Activated naive CD8-positive, alpha-beta T cell treated with anti-CD3 and anti-CD28 coated beads, Interleukin-2, amount 50 U/mL, for 16 hours (primary cell): ENCODE measurements at places on chromosomes 1 and 21.
A peak's percentile ranks its signal among the peaks of the same experiment; 100 is the strongest.

GRCh38 chr1:65259816-65260215 is 49.5 kb upstream of the DNAJC6 start:
- DNase-seq = no peak

DNA sequence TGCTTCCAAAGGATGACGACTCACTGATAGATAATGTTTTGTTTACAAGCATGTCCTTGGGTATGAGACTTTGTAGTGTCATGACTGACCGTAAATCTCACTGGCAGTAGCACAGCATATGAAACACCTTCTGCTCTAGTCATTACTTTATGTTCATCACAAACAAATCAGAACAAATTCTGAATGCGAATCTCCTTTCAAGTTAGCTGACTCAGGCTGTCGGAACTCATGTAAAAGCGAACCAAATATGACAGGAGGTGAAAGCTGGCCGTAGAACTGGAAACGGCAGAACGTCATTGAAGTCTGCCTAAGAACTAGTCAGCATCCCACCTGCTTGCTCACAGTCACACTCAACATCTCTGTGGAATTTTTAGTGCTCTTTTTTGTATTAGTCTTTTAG is 143.9 kb downstream of the RGS7 start:
- DNase-seq = no peak

GRCh38 chr1:183101841-183102276 is 78.6 kb downstream of the LAMC1 start:
- no peak for DNase-seq

GRCh38 chr1:89735479-89735878 is 85.4 kb upstream of the LRRC8D start:
- DNase-seq = no peak

- DNase-seq = no peak
These were observed at the start of gene KRTAP10-9 for GRCh38 chr21:44626673-44627143. KRTAP10-9 (plus strand) TSS chr21:44627093; CDS start chr21:44627172, 79 bp downstream.

DNA sequence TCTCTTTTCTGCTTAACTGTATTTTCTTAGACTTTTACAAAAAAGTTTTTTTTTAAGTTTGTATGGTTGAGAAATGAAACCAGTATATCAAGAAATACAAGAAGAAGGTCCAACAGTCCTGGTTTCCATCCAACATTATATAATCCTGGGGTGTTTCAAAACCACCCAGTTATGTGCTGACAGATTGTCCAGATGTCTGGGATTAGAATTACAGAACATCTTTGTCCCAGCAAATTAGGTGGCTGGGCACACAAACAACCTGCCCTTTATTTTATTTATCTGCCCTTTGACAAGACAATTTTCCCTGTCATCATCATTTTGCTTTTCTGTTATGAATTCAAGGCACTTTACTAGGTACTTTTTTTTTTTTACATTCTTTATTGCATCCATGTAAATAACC is 622.1 kb downstream of the PLPP3 start:
- DNase-seq = no peak

DNA sequence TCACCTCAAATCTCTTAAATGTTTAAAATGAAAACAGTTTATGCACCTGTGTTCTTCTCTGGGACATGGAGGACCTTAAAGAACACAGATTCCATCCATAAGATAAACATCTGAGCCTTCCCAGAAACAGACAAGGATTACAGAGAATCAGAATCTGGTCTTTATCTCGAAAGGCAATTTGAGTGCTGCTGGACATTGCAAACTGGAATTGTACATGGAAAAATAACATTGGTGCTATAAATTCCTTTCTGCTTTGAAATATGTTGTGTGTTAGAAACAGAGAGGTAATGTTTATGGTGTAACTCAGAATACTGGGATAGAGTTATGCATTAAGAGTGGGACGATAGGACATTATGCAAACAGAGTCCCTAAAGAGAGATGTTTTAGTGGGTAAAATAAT is 6.6 kb upstream of the DDR2 start:
- DNase-seq = no peak

DNA sequence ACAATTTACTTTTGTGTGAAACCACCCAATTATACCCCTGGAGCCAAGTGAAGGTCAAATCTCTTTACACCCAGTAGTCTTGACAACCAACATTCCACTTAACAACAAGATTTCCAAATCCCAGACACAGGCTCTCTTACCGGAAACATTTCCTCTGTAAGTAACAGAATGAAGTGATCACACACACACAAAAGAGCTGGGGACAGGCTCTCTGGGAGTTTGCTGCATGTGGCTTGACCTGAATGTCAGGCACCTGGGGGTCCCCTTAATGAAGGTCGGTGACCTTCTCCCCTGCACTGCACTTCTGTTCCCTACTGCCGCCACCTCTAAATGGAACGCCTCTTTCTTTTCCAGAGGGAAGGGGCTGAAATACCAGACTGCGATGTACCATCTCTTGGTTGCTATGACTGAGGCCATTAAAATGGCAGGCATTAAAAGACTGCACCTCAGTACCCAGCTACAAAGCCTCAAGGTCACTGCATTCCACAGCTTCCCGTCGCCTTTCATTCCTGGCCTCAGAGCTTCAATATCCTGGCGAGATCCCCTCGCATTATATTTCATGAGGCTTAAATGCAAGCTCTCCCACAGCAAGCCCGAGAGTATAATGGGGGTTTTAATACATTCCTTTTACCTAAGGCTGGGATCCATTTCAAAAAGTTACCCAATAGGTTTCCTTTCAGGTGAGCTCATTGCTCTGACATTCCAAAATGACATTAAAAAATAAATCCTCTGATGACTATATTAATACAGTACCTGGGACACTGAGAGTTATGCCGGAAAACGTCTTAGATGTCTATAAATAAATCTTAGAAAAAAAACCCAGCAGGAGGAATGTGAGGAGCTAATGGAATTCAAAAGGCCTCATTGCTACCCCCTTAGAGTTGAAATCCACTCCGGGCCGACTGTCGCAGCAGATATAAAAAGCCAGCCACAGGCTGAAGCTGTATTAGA is 90.9 kb upstream of the DIRAS3 start:
- no peak for DNase-seq

DNA sequence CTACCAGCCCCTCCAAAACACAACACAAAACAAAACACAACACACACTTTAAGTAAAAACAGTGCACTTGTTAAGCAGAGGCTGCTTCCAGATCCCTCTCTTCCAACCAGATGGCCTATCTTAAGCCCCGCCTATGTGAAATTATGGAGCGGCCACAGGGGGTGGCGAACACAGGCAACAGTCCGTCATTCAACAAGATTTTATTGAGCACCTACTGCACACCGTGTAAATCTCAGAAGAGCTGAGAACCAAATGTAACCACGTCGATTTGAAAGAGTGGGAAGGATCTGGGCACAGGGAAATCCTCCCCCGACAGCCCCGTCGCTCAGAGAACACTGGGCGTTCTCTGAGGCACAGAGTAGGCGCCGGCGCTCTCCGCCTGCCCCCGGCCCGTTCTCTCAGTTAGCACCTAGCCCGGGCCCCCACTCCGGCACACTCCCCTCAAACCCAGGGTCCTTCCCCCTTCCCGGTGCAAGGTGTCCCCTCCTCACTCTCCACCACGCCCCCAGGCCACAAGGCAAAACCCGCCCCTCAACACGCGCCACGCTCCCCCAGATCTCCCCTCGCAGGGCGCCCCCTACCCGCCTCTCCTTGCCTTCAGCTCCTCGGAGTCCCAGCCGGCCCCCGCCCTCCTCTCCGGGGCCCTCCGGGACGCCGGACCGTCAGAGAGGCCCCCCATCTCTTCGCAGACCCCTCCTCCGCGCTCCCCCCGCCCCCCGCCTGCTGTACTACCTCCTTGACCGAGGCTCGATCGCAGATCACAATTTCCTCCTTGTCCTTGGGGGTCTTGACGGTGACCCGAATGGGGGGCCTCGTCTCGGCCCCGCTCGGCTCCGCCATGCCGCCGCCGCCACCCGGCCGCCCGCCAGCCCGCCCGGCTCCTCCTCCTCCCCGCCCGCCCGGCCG is 483 bp downstream of the UBQLN4 start:
- DNase-seq = peak; percentile 48

GRCh38 chr1:206722751-206723461 is 38.2 kb downstream of the MAPKAPK2 start:
- DNase-seq = no peak

- DNase-seq = no peak
These were observed 252.9 kb downstream of the KCNT2 start for GRCh38 chr1:196355206-196355786.
